Muscle of back (tissue), 13 donors: ENCODE measurements at places on chromosomes 12 and 14.

GRCh38 chr12:4030929-4031702 lies 157.9 kb upstream of the PARP11 start:
- peak; percentile 95 for DNase-seq

GRCh38 chr12:131642771-131643170 lies 68.1 kb upstream of the SFSWAP start:
- no peak for DNase-seq

- no peak for DNase-seq
These were observed 108.8 kb downstream of the SLC25A21 start for GRCh38 chr14:37063467-37064240.

DNA sequence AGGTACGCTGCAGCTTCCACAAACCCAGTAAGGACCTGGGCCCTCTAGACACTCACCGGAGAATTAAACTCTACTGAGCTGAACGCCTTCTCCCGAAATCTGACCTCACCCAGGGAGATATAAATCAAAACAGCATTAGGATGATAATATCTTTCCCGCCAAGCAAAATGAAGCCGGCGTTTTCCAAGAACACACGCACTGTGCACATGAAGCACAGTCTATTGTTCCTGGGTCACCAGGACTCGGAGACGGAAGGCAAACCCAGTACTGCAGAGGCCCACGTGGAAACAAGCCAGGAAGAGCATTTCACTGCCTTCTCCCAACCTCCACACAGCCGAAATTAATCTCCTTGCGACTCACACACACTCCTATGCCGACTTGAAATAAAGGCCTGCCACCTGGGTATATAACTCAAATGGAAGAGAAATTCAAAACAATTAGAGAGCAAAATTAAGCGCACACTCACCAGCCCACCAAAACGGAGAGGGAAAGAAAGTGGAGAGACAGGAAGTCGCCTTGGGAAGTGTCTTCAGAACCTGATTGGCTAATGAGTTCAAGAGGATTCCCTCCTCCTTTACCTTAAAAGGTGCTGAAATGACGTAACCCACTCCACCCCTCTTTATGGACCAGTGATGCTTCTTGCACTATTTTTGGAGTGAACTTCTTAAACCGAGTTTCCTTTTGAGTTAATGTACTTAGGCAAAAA lies at the start of gene CCNB1IP1:
Gene CCNB1IP1, minus strand, starts transcription at position 492 of the 706 bp plus-strand sequence. CDS start 16,756 bp downstream, outside the sequence.
- DNase-seq: peak; percentile 83

- no peak for DNase-seq
These were observed 18.1 kb downstream of the KRT85 start for GRCh38 chr12:52349196-52349595.

DNA sequence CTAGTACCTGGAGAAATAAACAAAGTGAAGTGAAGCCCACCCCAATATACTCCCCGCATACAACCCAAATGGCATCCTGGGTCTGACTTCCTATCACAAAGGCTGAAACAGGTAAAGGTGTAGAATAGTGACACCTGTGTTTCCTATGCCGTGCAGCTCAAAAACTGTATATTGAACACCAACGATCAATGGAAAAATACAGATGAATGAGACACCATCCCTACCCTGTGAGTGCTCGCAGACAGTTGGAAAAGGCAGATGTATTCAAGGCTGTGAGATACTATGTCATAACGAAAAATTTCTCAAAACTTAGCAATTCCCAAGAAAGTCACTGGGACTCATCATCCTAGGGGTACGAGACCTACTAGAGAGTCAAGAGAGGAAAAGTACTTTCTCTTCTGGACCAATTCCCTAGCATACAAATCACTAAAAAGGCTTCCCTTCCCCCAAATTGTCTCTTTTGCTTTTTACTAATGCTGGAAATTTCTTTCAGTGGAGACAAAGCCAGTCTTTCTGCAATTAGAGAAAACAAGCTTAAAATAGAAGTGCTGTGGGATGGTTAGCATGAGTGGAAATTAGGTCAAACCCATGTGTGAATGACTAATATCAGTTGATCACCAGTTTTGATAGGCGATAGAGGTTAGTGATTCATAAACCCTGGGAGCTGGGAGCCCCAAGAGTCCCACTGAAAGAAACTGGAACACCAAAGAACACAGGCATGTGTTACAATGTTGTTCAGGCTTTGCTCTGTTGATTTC lies 249.7 kb downstream of the SPTSSA start:
- no peak for DNase-seq

DNA sequence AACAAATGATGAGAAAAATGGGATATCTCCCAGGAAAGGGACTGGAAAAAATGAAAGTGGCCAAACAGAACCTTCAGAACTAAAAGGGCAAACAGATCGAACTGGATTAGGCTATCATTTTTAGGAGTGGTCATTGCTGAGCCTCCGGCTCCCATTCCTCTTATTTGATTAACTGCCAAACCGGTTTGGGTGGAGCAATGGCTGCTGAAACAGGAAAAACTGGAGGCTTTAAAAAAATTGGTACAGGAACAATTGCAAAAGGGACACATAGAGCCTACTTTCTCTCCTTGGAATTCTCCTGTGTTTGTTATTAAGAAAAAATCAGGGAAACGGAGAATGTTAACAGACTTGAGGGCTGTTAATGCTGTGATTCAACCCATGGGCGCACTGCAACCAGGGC lies 49.7 kb downstream of the TNFAIP2 start:
- DNase-seq: no peak

GRCh38 chr12:92505254-92506231 lies 197.2 kb upstream of the PLEKHG7 start:
- DNase-seq: peak; percentile 88

DNA sequence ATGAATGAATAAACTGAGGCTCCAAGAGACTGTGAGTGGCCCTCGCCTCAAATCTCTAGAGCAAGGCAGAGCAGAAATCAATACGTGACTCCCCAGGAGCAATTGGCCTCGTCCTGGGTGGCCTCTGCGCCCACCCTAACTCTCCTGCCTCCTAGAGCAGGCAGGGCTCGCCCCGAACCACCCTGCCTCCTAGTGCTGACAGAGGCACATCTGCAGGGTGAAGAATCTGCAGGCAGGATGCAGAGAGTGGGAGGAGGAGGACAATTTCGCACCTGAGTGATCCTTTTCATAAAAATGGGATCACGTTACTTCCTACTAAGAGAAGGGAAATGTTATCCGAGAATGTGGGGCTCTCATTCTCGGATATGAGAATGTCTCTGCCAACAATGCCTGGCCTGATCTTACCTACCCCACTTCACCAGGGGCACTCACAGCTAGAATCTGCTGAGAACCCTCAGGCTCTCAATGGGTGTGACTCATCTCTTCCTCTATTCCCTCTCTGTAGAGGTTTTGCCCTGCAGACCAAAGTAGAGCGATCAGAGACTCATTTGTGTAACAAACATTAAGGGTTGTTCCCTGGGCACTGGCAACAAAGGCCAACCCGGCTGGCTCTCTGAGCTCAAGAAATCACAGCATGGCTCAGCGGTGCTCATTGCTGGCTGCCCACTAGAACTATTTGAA lies 61.7 kb upstream of the BCL2L14 start:
- no peak for DNase-seq

DNA sequence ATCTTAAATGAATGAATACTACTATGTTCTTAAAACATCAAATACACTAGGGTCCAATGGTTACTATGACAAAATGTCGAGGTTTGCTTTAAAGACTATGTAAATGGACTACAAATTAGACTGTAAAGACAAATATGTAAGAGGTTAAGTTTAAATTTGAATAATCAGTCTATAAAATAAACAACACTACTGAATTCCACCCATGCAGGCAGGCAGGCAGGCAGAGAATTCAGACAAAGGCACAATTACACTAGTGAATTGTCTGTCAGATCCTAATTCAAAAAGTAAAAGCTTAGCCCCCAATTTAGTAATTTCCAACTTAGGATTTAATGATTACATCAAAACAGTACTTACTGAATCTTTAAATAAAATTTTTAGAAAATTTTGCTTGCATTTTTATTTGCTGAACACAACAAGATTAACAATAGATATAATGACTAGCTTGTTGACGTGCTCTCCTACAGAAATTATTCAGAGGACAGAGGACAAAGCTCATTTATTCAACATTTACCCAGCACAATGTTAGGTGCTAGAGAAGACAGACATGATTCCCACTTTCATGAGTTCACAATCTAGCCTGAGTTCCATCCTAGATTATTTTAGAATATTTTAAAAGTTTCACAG lies 97.4 kb downstream of the CDK17 start:
- no peak for DNase-seq

- DNase-seq: peak; percentile 60
These were observed 1.2 kb downstream of the SSTR1 start for GRCh38 chr14:38208618-38209562.

GRCh38 chr12:107845226-107845979 lies 70.9 kb downstream of the ASCL4 start:
- no peak for DNase-seq

DNA sequence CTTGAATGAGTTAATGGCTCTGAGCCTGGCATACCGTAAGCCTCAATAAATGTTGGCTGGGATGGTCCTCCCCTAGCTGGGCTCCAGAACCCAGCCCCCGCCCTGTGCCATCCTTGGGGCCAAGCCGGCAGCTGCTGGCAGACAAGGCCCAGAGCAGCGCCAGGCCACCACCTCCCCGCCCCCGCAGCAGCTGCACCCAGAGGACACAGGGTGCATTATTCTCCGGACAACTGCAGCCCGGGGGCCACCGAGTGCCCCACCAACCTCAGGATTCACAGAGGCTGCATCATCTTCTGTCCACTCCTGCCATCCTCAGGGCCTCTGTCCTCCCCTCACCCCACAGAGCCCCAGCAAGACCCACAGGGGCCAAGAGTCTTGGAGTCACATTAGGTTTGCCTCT lies 92.7 kb downstream of the NCOR2 start:
- DNase-seq: peak; percentile 78

- DNase-seq: no peak
These were observed 7.1 kb upstream of the WASHC4 start for GRCh38 chr12:105100207-105100985.

DNA sequence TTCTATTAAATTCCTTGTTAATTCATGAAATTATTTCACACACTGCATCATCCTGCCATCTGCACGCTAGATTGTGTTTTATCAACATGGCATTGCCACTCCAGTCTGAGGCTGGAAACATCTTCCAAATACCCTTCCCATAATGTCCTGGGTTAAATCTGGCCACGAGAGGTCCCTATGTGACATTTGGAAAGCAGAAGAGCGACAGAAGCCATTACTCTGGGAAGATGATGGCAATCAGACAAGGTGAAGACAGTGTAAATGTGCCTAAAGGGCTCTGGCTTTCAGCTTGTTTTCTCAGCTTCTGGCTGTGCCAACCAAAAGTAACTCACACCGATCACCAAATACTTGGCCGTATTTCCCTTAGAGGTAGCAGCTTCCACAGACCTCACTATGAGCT lies 144.8 kb downstream of the CAPZA3 start:
- no peak for DNase-seq

GRCh38 chr12:42683933-42684801 lies 94.6 kb upstream of the PRICKLE1 start:
- no peak for DNase-seq

- peak; percentile 49 for DNase-seq
These were observed 14.5 kb upstream of the LLPH start for GRCh38 chr12:66144791-66145754.
